Fibroblast of mammary gland (primary cell): ENCODE measurements at places on chromosomes 16 and 17.

GRCh38 chr16:2486645-2487516, 12.0 kb downstream of the TBC1D24 start:
- no peak for DNase-seq

- DNase-seq = no peak
These were observed 313 bp upstream of the NSRP1 start for GRCh38 chr17:30116345-30116660.

- DNase-seq = no peak
These were observed 50.6 kb downstream of the HS3ST3B1 start for GRCh38 chr17:14351493-14351892.

DNA sequence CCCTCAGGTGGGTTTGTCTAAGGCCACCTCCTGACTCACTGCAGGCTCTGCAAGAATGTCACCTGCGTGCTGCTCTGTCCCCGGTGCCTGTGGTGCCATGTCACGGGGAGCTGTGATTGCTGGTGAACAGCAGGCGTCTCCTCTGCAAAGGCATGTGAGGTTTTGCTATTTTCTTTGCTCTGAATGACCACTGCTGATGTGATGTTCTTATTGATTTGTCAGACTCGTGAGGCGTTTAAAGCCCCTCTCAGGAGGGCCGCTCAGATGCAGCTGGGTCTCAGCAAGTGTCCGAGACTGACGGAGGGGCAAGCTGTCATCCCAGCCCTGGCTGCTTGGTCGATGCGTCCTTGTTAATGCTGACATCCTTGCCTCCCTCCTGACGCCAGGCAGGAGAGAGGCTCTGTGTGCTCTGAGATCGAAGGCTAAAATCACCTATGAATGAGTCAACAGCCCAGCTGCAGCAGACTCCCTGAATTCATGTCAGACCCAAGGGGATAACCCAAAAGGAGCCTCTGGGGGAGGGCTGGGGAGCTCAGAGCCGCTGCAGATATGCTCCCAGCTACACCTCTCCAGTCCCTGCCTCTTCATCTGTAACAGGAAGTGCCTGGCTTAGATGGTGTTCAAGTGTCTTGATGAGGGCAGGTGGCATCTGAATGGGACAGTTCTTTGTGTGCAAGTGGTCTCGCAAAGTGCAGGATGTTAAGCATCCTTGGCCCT, 11.8 kb upstream of the PEMT start:
- DNase-seq = no peak

- no peak for DNase-seq
These were observed 30.9 kb downstream of the OR1D5 start for GRCh38 chr17:3032258-3033247.

GRCh38 chr17:28878981-28879380, 18.6 kb downstream of the FLOT2 start:
- DNase-seq = peak; percentile 33

DNA sequence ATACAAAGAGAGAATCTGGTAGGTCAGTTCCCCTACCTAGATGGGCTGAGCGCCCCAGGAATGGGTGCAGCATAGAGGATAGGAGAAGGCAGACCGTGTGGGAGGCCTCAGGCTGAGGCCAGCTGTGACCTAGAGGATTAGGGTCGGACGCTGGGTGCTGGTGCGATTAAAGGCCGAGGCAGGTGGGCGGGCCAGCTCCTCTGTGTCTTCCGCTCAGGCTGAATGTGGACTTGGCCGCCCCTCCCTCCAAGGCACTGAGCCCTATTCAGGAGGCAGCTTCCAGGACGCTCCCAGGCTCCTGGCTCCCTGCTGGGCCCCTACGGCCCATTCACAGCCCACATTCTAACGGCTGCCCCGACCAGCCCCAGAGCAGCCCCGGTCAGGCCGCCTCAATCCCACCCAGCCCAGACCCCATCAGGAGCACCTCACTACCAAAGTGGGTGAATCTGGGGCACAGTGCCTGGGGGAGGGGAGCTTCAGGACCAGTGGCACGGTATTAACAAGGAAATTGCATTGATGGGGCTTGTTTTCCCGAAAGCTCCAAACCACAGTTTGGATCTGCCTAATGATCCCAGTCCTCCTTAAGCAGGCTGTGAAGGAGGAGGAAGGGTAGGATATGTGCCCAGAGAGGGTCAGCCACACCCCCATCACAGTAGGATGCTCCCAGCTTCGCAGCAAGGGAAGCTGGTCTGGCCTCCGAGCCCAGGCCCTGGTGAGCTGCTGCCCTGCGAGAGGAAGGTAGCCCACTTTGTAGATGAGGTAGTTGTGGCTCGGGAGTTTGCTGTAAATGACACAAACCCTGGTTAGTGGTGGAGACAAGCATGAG, 14.5 kb downstream of the RHBDL3 start:
- no peak for DNase-seq

GRCh38 chr16:57479205-57479975, 6.9 kb downstream of the DOK4 start:
- peak; percentile 67 for DNase-seq

DNA sequence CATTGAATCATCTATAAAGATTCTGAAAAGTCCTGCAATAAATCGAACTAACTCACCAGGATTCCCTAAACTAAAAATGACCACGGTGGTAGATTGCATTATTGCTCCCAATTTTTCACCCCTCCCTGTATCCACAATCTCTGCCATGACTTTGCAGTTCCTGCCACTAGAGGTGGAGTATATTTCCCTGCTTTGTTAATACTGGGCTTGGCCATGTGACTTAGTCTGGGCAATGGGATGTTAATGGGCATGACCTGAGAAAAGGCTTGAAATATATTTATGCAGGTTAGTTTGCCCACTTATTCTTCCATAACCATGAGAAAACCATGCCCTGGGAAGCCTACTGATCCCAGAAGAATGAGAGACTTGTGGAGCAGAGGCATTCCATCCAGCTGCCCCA, 59.1 kb downstream of the NOG start:
- DNase-seq = no peak

GRCh38 chr16:28554634-28555423, 1.1 kb downstream of the SGF29 start:
- no peak for DNase-seq

GRCh38 chr17:32912218-32912897, 15.6 kb upstream of the TMEM98 start:
- DNase-seq = peak; percentile 75

- no peak for DNase-seq
These were observed 11.6 kb downstream of the HS3ST3B1 start for GRCh38 chr17:14312522-14312921.

DNA sequence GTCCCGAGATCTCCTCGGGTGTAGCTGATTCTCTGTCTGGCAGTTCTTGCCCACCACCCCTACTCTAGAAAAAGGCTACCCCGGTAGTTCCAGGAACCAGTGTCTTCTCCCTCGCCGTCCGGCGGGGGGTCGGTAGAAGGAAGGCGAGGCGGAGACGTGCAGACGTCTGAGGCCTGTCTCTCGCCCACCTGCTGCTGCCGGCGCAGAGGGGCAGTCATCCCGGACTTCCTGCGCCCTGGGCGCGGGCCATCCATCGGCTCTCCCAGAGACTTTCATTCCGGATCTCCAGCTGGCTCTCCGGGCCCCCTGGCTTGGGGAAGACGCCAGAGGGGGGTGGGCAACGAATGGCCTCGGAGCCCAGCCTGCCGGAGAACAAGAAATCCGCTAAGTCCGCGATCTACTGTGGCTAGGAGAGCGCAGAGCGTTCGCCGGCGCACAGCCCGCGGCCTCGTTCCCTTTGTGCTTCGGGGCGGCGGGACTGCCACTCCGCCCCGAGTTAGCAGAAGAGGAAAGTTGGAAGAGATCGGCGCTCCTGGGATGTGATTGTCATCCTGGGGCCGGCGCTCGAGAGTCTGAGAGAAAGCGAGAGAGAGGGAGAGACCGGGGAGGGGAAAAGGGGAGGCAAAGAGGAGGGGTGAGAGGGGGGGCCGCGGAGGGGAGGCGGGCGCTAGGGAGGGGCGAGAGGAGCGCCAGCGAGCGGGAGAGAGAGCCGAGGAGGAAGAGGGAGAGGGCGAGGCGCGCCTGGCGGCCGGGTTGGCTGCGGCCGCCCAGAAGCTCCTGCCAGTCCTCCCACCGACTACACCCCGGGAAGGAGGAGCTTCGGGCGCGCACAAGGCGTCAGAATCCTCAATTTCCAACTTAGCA, at the start of gene IRX5:
TSS of gene IRX5 (plus strand) at position 861 of the 864 bp plus-strand sequence. CDS start 334 bp downstream, outside the sequence.
- DNase-seq = peak; percentile 94

- DNase-seq = no peak
These were observed 17.4 kb upstream of the GPRC5C start for GRCh38 chr17:74414510-74414909.

- peak; percentile 35 for DNase-seq
These were observed 41.1 kb downstream of the TNRC6C start for GRCh38 chr17:77999413-78000173.

DNA sequence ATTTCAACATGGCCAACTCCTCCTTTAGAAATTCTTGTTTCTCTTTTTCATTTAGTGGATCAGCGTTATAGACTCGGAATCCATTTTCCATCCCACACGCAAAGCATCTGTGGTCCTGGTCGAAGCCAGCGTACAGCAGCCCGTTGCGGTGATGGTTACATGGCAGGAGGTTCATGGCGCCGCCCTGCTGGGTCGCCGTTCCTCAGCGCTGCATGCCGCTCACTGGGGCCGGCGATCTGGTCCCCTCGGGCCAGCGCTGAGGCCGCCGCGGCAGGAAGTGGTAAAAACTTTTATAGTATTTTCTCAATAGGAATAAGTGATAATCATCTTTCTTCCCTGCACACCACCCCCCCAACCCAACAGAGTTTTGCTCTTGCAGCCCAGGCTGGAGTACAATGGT, 29.9 kb upstream of the RHOT1 start:
- DNase-seq = no peak

DNA sequence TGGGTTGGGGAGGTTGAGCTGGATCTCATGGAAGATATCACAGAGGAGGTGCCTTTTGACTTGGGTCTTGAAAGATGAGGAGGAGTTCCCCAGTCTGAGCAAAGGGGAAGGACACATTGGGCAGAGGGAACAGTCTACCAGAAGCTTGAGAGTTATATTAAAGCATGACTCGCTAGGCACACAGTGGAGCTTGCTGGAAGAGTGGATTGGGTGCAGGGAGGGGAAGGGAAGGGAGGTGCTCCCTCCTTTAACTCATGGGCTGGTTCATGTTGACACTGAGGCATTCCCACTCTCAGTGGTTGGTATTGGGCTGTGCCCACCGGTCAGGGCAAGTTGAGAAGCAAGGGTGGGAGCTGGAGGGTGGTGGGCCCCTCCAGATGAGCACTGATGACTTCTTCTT, 5.9 kb downstream of the TMEM98 start:
- no peak for DNase-seq

DNA sequence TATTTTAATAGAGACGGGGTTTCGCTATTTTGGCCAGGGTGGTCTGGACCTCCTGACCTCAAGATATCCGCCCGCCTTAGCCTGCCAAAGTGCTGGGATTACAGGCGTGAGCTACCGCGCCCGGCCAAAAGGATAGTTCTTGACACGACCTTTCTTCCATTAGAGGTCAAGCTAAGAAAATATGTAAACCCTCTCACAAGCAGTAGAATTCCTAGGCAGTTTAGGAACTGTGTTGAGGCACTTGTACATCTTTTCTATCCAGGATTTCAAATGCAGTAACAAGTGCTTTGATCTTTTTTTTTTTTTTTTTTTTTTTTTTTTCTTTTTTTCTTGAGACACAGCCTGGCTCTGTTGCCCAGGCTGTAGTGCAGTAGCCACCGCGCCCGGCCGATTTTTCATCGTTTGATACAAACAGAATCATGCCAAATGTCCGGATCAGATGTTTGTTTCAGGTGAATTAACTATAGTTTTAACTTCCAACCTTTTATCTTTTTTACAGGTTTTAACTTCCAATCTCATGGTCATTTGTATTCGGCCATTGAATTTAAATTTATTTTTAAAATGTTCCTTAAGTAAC, 1.5 kb upstream of the ARL6IP1 start:
- DNase-seq = no peak

- no peak for DNase-seq
These were observed 8.0 kb downstream of the SLC38A10 start for GRCh38 chr17:81287152-81287551.

DNA sequence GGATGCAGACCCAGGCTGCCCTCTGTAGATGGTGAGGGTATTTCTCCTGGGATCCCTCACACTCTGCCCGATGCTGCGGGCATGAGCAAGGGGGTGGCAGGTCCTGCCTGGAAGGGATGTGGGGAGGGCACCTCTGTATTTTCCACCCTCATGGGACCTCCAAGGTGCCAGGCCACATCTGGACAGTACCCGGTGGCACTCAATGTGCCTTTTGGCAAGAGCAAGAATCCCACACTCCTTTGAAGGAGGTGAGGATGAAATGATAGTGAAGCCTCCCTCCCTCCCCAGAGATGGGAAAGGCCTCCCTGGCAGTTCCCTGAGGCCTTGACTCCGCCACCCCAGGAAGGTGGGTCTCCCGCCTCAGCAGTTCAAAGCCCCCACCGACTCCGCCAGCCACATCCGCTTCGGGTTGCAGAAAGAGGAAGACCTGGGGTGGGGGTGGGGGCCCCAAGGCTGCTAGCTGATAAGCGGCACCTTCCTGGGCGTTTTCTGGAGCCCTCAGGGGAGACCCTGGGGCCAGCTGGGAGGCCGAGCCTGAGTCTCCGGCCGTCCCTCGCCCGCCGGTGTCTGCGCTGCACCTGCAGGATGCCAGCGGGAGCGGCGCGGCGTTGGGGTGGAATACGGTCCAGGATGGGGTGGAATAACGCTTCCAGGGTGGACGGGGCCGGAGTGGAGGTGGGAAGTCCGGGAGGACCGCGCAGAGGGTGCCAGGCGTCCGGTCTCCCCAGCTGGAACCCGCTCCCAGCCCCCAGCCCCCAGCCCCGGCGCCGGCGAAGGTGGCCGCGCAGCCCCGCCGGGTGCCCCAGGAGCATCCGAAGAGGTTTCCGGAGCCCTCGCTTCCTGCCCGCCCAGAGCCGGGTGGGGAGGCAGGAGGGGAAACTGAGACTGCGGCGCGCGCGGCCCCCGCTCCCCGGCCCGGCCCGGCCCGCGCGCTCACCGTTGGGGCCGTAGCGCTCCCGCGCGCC, 718 bp downstream of the ATP2A3 start:
- no peak for DNase-seq

- DNase-seq = no peak
These were observed 3.2 kb upstream of the MRPL58 start for GRCh38 chr17:75009139-75009724.

DNA sequence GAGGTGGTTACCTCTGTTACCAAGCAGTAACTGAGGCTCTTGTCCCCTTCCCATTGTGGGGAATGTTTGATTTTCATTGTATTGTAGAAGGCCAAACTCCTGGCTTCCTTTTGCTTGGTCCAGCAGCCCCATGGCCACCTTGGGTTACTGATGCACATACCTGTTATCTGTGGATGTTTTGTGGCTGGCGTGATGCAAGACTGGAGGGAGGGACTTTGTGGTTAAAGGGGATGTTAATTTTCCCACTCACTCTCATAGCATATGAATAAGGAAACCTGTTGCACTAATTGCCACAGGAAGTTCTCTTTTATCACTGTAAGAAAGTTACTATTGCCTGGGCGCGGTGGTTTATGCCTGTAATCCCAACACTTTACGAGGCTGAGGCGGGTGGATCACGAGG, 168.6 kb upstream of the HS3ST4 start:
- no peak for DNase-seq

GRCh38 chr17:17685775-17686291, 4.6 kb downstream of the RAI1 start:
- DNase-seq = peak; percentile 88
